ENCODE measurements at places on chromosomes 5 and 9.
A peak's percentile ranks its signal among the peaks of the same experiment; 100 is the strongest.

- no peak for DNase-seq
Observed at GRCh38 chr5:31287985-31288384, 94.5 kb downstream of the CDH6 start.

- DNase-seq = no peak
Observed at GRCh38 chr9:92098638-92099037, 16.6 kb downstream of the SPTLC1 start.

- DNase-seq = no peak
Observed at GRCh38 chr5:103397739-103398581, 139.4 kb downstream of the MACIR start.

GRCh38 chr5:120927950-120928530 is 463.9 kb downstream of the PRR16 start:
- no peak for DNase-seq

GRCh38 chr9:87751423-87751822 is 25.5 kb downstream of the CTSL start:
- DNase-seq = no peak

DNA sequence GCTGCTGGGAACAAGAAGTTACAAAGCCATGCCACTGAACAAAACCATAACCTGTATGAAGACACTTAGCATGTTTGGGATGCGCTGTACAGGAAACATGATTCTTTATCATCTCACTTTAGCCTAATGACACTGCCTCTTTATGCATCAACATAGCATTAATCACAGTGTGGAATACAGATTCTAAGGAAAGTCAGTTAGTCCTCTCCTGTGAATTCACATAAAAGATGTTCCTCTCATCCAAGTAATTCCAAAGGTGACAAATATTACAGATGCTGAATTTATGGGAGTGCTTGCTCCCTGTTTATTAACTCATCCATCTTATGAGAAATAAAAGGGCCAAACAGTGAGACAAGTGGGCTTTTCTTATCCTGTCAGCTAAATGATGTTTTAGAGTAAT is 1677.7 kb downstream of the EFNA5 start:
- no peak for DNase-seq

DNA sequence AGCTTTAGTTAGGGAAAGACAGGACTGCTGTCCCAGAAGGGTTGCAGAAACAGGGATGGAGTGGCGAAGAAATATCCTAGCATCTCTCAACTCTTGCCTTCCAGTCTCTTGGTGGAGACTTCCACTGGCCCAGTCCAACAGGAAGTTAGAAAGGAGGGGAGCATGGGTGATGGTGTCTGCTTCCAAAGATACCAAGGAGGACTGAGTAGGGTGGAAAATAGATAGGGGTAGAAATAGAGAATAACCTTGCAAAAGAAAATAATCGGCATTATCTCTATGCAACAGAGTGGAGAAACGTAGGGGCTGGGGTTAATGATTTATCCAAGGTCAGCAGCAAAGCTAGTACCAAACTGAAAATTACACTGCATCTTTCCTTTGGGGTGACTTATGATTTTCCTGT is 242.3 kb downstream of the PSAT1 start:
- DNase-seq = no peak

GRCh38 chr9:129885670-129886106 is 50.4 kb downstream of the USP20 start:
- peak; percentile 90 for DNase-seq

DNA sequence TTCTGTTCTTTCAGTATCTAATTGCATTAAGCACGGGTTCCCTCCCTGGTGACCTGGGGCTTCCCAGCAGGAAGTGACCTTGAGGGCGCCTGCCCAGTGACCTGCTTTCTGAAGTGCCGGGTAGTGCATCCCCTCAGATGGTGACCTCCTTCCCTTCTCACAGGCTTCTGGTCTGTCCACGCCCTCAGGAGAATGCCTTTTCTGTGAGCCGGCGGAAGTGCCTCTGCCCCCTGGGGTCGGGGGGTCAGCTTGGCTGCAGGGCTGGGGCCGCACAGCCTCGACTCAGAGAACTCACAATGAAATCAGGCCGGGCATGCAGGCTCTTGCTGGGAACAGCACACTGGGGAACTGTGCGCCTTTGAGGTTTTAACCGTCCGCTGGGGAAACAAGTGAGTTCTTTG is 124.5 kb upstream of the PHYKPL start:
- DNase-seq = no peak

GRCh38 chr9:132683873-132684272 is 13.6 kb downstream of the GTF3C4 start:
- DNase-seq = no peak

- peak; percentile 49 for DNase-seq
Observed at GRCh38 chr9:104872656-104873488, 55.1 kb downstream of the ABCA1 start.

- peak; percentile 37 for DNase-seq
Observed at GRCh38 chr5:108481355-108481931, 99.5 kb upstream of the FBXL17 start.

GRCh38 chr9:92483627-92484545 is 1.6 kb upstream of the ASPN start:
- DNase-seq = no peak

All from Kasumi-1 (cell line).